Stimulated activated CD8-positive, alpha-beta memory T cell treated with anti-CD3 and anti-CD28 coated beads, Interleukin-12 subunit alpha, Interleukin-12 subunit beta, amount 100 ng/mL, for 1 hour (primary cell): ENCODE measurements at places on chromosomes 1 and 21.

DNA sequence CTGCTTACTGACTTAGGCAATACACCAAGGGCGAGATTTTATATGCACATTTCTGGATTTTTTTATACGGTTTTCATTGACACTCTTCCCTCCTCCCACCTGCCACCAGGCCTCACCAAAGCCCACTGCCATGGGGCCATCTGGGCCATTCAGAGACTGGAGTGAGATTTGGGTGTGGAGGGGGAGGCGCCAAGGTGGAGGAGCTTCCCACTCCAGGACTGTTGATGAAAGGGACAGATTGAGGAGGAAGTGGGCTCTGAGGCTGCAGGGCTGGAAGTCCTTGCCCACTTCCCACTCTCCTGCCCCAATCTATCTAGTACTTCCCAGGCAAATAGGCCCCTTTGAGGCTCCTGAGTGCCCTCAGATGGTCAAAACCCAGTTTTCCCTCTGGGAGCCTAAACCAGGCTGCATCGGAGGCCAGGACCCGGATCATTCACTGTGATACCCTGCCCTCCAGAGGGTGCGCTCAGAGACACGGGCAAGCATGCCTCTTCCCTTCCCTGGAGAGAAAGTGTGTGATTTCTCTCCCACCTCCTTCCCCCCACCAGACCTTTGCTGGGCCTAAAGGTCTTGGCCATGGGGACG, 57.9 kb downstream of the LACTBL1 start:
- DNase-seq: no peak

DNA sequence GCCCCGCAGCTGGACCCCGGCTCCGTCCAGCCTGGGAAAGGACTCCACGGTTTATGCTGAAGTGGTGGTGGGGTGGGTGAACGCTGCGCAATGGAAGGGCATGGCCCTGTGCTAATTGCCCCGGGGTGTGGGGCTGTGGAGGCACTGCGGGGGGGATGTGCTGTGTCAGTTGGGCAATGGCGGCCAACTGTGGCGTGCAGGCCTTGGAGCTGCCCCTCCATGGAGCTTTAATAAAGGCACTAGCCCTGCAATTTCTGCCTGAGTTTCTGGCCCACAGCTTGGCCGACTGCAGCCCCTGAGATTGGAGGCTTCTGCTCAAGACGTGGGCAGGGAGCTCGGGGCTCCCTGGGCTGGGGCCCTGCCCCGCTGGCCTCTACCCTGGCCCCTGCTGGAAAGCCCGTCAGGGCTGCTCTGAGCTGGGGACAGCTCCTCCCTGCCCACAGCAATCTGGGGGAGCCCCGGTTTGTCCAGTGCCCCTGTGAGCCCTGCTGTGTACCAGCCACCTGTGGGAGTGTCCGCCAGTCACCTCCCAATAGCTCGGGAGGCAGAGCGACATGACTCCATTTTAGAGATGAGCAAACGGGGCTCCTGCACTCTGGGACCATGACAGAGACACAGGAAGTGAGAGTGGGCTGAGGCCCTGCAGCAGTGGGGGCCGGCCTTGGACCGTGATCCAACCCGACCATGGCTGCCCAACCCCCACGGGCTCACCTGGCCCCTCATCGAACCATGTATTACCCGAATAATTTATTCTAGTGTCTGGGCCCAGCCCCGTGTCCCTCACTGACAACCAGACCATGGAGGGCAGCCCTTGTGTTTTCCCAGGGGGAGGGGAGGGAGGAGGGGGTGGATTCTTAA, 8.7 kb upstream of the TNFRSF14 start:
- no peak for DNase-seq

- no peak for DNase-seq
Measured at GRCh38 chr1:59779949-59780348, 34.8 kb upstream of the HOOK1 start.

DNA sequence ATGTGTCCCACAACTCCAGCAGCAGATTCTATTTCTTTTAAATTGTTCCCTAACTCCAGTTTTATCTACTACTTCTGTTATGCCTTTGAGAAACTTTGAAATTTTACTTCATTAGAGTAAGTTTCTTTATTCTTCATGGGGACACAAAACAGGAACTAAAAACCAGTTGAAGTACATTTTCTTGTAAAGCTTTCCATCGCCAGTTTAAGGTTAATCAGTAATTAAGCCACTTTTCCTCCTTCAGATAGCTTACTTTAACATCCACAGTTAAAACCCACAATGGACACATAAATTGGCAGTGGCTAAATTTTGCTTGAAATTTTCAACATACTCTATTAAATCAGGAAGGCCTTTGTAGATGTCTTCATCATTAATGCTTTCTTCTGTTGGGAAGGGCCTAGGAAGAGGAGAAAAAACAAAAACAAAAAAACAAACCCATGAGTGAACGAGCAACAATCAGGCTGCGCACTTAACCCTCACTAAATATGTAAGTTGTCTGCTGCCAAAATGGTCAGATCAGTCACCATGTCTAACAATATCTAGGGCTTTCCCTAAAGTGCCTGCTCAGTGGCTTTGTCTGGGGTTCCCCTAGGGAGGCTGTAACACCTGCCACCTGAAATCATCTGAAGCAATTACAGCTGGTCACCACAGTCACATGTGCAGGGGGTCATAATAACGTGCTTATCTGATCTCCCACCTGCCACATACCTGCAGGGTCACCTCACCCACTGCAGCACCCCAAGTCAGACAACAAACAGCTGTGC, 187.9 kb downstream of the VAV3 start:
- DNase-seq: no peak

- no peak for DNase-seq
Measured at GRCh38 chr21:26732432-26733221, 112.6 kb downstream of the ADAMTS1 start.

- DNase-seq: no peak
Measured at GRCh38 chr1:28123461-28123961, 35.1 kb upstream of the EYA3 start.

DNA sequence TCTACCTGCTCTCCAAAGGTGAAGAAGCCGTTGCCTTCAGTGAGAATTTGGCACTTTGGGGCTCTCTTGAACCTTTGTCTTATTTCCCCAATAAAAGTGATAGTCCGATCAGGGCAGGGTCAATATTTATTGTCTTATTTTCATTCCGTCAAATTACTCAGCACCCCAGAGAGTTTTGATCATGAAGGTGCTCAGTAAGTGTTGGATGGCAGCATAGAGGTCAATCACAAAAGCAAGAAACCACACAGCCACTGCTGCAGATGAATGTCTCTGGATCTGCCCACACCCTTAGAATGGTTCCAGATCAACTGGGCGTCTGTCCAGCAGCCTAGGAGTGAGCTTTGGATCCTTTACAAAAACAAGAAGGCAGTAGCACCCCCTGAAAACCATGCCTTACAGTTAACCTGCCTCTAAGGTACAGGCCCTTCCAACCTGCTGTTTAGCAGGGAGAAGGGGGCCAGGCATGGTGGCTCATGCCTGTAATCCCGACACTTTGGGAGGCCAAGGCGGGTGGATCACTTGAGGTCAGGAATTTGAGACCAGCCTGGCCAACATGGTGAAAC, 97.3 kb downstream of the PSMG1 start:
- no peak for DNase-seq

DNA sequence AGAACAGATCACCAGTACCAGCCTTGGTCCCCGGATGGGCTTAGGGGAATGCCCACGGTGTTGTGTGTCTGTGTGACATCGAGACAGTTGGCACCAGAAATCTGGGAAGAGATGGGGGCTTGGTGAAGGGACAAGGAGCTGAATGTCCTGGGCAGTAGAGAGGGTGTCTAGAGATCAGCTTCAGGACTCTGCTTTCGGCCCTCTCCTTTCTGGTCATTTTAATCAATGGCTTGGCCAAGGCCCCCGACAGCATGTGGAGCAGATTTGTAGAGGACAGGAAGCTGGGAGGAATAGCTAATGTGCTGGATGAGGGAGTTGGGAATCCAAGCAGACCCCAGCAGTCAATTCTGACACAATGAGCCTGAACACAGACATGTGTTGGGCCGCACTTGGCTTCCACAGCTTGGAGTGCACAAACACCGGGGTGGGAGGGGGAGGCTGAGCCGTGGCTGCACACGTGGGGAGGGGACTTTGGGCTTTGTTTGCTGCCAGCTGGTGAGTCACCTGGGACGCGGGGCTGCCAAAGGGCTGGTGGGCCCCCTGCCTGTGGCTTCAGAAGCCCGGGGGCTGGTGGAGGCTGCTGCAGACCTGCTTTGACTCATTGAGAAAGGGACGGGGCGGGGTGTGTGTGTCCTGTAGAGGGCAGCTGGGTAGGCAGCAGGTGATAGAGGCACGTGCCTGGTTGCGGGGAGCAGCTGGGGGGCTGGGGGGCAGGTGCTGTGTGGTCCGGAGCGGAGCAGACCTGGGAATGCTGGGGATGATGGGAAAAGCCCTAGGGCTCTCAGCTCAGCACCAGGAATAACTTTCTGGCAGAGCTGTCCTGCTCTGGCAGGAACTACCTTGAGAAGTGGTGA, 20.9 kb downstream of the SLC1A7 start:
- no peak for DNase-seq

DNA sequence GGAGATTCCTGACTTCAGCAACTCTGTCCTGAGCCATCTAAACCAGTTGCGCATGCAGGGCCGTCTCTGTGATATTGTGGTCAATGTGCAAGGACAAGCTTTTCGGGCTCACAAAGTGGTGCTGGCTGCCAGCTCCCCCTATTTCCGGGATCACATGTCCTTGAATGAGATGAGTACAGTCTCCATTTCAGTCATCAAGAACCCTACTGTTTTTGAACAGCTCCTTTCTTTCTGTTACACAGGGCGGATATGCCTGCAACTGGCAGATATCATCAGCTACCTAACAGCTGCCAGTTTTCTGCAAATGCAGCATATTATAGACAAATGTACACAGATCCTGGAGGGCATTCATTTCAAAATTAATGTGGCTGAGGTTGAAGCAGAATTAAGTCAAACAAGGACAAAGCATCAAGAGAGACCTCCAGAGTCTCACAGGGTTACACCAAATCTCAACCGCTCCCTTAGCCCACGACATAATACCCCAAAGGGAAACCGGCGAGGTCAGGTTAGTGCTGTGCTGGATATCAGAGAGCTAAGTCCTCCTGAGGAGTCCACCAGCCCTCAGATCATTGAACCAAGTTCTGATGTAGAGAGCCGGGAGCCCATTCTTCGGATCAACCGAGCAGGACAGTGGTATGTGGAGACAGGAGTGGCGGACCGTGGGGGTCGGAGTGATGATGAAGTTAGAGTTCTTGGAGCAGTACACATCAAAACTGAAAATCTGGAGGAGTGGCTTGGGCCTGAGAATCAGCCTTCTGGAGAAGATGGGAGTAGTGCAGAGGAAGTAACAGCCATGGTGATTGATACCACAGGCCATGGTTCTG, 2.3 kb downstream of the ZBTB37 start:
- DNase-seq: no peak
